Renal cortex interstitium (tissue), 15 donors: ENCODE measurements at places on chromosomes 6 and 20. TPM values are rescaled to one million over a fixed set of nuclear protein-coding genes. Genes with fewer than 3 reads are reported as not detected.

Gene ITPA
- polyA plus RNA-seq, result 46.3 TPM

Gene THBD
- polyA plus RNA-seq, result 7.8 TPM

Gene ACTR5
- 10.2 TPM for polyA plus RNA-seq

Gene TUBB2B
- polyA plus RNA-seq, result 153 TPM

Gene PAK5
- 0.32 TPM for polyA plus RNA-seq

Gene CEP85L
- 6.4 TPM for polyA plus RNA-seq

Gene KIF25
- polyA plus RNA-seq, result 0.53 TPM
